ENCODE measurements at places on chromosomes 13 and 19. TPM values are rescaled to one million over a fixed set of nuclear protein-coding genes. Genes with fewer than 3 reads are reported as not detected.

KLK5 gene
- 1.2 TPM for polyA plus RNA-seq

NLRP13 gene
- not detected for polyA plus RNA-seq

RPS16 gene
- polyA plus RNA-seq = 1,428 TPM

CD22 gene
- polyA plus RNA-seq = 10.7 TPM

DNA sequence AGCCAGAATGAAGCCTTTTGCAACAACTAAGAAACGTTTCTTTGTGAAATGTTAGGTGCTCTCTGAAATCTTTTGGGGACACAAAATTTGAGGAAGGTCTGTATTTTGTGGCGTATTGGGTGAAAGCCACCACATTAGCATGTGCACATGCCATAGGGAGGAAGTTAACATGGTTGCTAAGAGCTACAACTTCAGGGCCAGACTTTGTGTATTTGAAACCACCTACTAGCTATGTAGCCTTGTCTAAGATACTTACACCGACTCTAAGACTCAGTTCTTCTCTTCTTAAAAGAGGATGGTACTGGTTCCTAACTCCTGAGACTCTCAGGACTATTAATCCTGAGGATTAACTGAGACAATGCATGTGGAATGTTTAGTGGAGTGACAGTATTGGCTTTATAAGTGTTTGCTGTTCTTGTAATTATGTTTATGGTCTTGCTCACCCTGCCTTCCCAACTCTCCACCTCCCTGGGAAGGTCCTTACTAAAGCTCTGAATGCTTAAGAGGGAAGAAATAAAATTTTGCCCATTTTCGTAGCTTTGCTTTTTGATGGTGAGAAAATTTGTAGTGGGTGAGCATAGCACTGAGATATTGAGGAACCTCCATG lies 15.5 kb downstream of the SERP2 start:
- DNase-seq = no peak

- DNase-seq = no peak
Observed at GRCh38 chr19:38221919-38222830, 1.8 kb downstream of the DPF1 start.

GRCh38 chr19:30090476-30090875 lies 148.4 kb downstream of the URI1 start:
- DNase-seq = no peak

- DNase-seq = no peak
Observed at GRCh38 chr19:17294051-17294891, 9.0 kb downstream of the ABHD8 start.

DNA sequence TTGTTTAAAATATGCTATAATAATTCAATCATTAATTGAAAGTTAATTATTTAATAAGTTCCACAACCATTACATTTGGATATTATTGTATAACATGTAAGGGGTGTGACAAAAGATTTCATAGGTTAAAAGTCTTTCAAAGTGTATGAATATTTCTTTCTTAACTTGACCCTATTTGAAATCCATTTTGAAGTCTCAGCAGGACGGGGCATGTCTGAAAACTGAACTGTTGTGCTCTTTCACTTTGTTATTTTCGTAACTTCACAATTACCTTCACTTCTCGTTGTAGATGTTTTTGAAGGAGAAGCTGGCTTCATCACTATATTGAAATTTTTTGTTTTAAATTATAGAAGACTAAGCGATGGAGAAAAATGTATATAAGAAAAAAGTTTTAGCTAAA lies 1775.7 kb downstream of the PCDH9 start:
- DNase-seq = no peak

- DNase-seq = no peak
Observed at GRCh38 chr13:86725105-86725504, 925.9 kb upstream of the SLITRK6 start.

DNA sequence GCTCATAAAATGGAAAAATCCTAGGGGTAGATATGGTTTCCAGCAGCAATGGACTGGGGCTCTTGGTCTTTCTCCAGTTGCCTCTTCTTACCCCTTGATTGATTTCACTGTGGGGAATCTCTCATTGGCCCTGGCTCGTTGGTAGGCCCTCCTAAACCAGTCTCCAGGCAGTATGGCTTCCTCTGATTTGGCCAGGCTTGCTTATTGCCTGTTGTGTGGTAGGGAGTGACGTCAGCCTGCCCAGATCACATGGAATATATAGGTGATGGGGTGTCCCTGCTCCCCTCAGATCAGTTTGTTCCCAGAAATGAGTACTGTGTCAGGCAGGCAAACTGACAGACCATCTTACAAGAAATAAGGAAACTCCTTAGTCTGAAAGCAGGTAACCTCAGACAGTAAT lies 5.7 kb upstream of the SELENOV start:
- DNase-seq = no peak

GRCh38 chr13:45954836-45955800 lies 97.4 kb downstream of the ZC3H13 start:
- DNase-seq = no peak

DNA sequence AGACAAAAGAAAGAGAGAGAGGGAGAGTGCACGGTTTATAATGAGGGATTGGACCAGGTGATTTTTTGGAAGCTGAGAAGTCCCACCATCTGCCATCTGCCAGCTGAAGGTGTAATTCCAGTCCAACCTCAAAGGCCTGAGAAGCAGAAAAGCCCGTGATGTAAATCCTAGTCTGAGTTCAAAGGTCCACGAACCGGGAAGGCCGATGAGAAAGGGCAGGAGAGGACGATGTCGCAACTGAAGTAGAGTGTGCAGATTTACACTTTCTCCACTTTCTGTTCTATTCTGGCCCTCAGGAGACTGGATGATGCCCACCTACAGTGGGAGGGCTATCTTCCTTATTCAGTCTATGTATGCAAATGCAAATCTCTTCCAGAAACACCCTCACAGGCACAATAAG lies 500.0 kb downstream of the DIAPH3 start:
- no peak for DNase-seq

Measured in renal cortex interstitium (tissue), 15 donors.